ENCODE measurements at places on chromosomes 12 and 14.

DNA sequence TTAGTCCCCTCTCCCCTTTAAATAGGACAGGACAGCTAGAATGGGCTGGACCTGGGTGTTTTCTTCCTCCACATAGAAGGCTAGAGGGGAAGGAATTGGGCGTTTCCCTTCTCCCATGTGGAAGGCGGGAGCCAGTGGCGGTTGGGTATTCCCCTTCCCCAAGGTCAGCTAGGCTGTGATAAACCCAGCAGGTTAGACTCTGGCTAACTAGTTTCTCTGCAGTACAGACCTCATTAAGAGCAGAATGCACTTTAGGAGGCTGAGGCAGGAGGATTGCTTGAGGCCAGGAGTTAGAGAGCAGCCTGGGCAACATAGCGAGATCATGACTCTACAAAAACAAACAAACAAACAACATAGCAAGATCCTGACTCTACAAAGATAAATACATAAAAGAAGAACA is 92.6 kb downstream of the BEGAIN start:
- DNase-seq = no peak

- DNase-seq = no peak
These were observed 33.4 kb downstream of the SCARB1 start for GRCh38 chr12:124830306-124830705.

GRCh38 chr14:69559581-69560011 is 15.1 kb downstream of the CCDC177 start:
- DNase-seq = no peak

DNA sequence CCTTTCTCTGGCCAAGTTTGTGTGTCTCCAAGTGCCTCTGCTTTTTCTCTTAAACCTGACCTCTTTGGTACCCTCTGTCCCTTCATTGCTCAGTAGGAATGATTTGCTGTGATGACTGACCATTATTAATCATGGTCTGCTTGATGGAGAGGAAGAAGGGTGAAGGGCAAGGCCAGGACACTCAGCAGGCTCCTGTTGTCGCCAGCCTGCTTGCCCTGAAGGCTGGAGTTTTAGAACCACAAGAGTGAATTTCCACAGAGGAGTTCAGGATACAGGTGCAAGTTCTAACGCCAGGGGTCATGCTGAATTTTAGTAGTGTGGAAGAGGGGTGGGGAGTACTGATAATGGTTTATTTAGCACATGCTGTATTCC is 2.8 kb upstream of the ITGA5 start:
- no peak for DNase-seq

GRCh38 chr14:80387563-80387981 is 176.3 kb upstream of the DIO2 start:
- no peak for DNase-seq

GRCh38 chr12:52496590-52497071 is 3.6 kb upstream of the KRT6A start:
- no peak for DNase-seq

GRCh38 chr14:73775339-73776193 is 61.4 kb upstream of the PNMA1 start:
- no peak for DNase-seq

GRCh38 chr14:102125546-102125945 is 14.2 kb upstream of the WDR20 start:
- no peak for DNase-seq

DNA sequence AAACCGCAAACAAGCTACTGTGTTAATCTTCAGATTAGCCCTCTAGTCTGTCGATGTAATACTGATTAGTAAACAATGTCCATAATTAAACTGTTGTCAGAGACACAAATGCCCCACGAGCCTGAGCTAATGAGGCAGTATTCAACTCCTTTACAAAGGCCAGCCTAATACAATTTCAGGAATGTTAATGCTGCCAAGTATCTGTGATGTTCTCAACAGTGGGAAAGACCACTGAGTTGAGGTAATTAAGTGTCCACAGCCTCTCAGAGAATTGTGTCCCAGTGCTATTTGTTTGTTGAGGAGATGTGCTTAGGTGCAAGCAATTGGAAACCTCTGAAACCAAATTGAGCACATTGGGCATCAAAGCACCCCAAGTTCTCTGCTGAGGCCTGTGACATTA is 139.4 kb upstream of the CDKN3 start:
- no peak for DNase-seq

- no peak for DNase-seq
These were observed at the start of gene HCAR1 for GRCh38 chr12:122730215-122731014. Gene HCAR1 (minus strand): TSS chr12:122730844. CDS start chr12:122730339, 505 bp downstream.

GRCh38 chr12:62714774-62715721 is 219.9 kb downstream of the PPM1H start:
- DNase-seq = no peak

GRCh38 chr14:36315159-36315853 is 5.1 kb downstream of the MBIP start:
- no peak for DNase-seq

Data from B cell (primary cell).